Vagina (tissue), 2 donors: ENCODE measurements at places on chromosomes 5 and 9.

- H3K27me3 ChIP-seq, result no peaks in the 10 kb centered on the region
- DNase-seq, result no peak
- no peak overlapping the region for H3K4me3 ChIP-seq
- no peaks in the 10 kb centered on the region for H3K36me3 ChIP-seq
- no peaks in the 10 kb centered on the region for H3K4me1 ChIP-seq
- no peak overlapping the region for H3K27ac ChIP-seq
These were observed 321.9 kb downstream of the CDK5RAP2 start for GRCh38 chr9:120258096-120258495.

- no peaks in the 10 kb centered on the region for H3K27me3 ChIP-seq
- H3K36me3 ChIP-seq, result no peaks in the 10 kb centered on the region
These were observed 716.5 kb downstream of the MTRR start for GRCh38 chr5:8585230-8586018.

- H3K27ac ChIP-seq, result no peak overlapping the region
- H3K27me3 ChIP-seq, result no peaks in the 10 kb centered on the region
- H3K36me3 ChIP-seq, result no peaks in the 10 kb centered on the region
- H3K4me3 ChIP-seq, result no peak overlapping the region
- H3K4me1 ChIP-seq, result peaks cover 11% of the 10 kb centered on the region
These were observed 235.1 kb upstream of the TUT7 start for GRCh38 chr9:86589273-86589672.

- no peaks in the 10 kb centered on the region for H3K27me3 ChIP-seq
- no peak overlapping the region for H3K4me3 ChIP-seq
- H3K36me3 ChIP-seq, result peaks cover 55% of the 10 kb centered on the region
- no peaks in the 10 kb centered on the region for H3K4me1 ChIP-seq
These were observed 72.7 kb downstream of the FAM78A start for GRCh38 chr9:131203431-131204218.

- H3K4me3 ChIP-seq, result no peak overlapping the region
- peaks cover 2% of the 10 kb centered on the region for H3K4me1 ChIP-seq
- DNase-seq, result no peak
- no peak overlapping the region for H3K27ac ChIP-seq
These were observed 6.7 kb downstream of the PRRT1B start for GRCh38 chr9:131552030-131552429.

GRCh38 chr9:126361810-126362238 lies 35.2 kb downstream of the MVB12B start:
- no peak for DNase-seq
- no peaks in the 10 kb centered on the region for H3K36me3 ChIP-seq
- H3K27me3 ChIP-seq, result no peaks in the 10 kb centered on the region
- no peak overlapping the region for H3K27ac ChIP-seq

DNA sequence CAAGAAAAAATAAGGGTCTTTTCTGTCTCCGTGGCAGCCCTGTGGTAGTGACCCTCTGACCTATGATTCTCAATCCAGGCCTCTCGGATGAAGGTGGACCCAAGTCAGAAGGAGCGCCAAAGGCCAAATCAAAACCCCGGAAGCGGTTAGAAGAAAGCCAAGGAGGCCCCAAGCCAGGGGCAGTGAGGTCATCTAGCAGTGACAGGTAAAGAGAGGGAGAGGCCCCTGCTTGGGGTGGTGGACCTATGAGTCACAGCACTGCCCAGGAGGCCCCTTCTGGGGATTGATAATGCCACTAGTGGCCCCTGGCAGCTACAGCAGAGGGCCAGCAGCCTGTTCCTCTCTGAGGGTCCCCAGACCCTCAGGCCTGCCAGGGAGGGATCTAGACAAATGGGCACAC lies 6.4 kb upstream of the SLC2A8 start:
- no peaks in the 10 kb centered on the region for H3K36me3 ChIP-seq
- peaks cover 7% of the 10 kb centered on the region for H3K4me1 ChIP-seq
- no peak for DNase-seq
- no peak overlapping the region for H3K4me3 ChIP-seq
- no peaks in the 10 kb centered on the region for H3K27me3 ChIP-seq

- DNase-seq, result no peak
- no peak overlapping the region for H3K27ac ChIP-seq
- no peak overlapping the region for H3K4me3 ChIP-seq
- H3K27me3 ChIP-seq, result no peaks in the 10 kb centered on the region
- no peaks in the 10 kb centered on the region for H3K36me3 ChIP-seq
These were observed 66.7 kb downstream of the PSD2 start for GRCh38 chr5:139862313-139862712.

DNA sequence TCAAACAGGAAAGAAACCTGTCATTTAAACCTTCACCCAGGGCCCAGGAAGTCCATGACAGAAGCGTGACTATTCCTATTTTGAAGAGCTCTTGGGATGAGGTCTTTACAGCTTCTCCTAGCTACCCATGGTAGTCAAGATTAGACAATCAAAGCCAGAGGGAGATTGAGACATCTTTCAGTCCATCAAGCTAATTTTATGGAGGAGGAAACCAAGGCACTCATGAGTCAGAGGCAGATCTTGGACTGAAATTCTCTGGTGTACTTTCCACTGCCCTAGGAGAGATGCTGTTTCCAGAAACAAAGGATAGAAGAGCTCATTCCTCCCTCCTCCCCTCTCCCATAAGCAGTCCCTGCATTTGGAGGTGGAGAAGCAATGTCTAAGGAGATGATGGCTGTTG lies 9.2 kb downstream of the TNFSF8 start:
- no peaks in the 10 kb centered on the region for H3K27me3 ChIP-seq
- no peak for DNase-seq
- H3K36me3 ChIP-seq, result no peaks in the 10 kb centered on the region

DNA sequence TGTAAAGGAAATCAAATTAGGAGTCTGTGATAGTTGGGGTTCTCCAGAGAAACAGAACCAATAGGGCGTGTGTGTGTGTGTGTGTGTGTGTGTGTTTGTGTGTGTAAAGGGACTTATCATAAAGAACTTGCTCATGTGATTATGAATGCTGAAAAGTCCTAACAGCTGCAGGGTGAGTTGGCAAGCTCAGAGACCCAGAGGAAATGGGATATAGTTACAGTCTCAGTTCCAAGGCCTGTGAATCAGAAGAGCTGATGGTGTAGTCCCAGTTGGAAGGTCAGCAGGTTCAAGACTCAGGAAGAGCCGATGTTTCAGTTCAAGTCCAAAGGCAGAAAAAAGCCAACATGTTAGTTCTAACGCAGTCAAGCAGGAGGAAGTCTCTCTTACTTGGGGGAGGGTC lies 214.2 kb downstream of the ELAVL2 start:
- no peaks in the 10 kb centered on the region for H3K27me3 ChIP-seq
- no peaks in the 10 kb centered on the region for H3K4me1 ChIP-seq
- H3K27ac ChIP-seq, result no peak overlapping the region
- H3K4me3 ChIP-seq, result no peak overlapping the region
- H3K36me3 ChIP-seq, result no peaks in the 10 kb centered on the region
